ENCODE measurements at places on chromosomes 7 and 10.

DNA sequence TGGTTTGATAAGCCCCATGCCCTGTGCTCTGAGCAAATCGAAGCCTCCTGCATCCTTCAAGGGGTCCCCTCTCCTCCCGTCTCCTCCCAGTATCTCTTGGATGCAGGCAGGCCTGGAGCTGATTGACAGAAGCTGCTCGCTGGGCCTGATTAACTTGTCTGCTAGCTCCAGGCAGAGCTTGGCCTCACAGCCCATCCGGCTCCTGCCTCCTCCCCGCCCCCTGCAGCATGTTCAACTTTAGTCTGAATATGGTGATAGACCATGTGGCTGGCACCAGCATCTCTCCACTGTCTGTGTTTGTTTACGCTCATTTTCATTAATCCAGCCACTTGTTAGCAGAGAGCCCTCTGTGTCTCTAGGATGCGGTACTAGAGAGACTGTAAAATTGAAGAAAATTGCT, 432.2 kb downstream of the DPP6 start:
- DNase-seq: no peak

DNA sequence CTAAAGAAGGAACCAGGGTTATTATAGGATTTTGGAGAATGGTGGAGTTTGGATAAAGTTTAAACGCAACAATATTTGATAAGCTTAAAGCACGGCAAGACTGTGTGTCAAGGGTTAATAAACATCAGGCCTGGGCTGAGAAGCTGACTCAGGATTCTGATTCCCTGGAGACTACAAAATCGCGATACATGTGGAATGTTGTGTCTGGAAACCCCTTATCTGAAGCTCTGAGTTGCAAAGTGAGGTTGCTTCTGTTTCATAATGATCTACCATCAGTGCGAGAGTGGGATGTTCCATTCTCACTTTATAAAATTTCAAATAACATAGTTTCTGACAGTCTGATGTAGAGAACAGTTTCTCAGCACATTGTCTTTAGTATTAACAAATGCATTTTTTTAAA, 7.8 kb downstream of the C1GALT1 start:
- DNase-seq: peak; percentile 18

GRCh38 chr7:111561904-111562732, at the start of gene IMMP2L:
Gene IMMP2L (minus strand): TSS chr7:111562492.
- peak; percentile 45 for DNase-seq

DNA sequence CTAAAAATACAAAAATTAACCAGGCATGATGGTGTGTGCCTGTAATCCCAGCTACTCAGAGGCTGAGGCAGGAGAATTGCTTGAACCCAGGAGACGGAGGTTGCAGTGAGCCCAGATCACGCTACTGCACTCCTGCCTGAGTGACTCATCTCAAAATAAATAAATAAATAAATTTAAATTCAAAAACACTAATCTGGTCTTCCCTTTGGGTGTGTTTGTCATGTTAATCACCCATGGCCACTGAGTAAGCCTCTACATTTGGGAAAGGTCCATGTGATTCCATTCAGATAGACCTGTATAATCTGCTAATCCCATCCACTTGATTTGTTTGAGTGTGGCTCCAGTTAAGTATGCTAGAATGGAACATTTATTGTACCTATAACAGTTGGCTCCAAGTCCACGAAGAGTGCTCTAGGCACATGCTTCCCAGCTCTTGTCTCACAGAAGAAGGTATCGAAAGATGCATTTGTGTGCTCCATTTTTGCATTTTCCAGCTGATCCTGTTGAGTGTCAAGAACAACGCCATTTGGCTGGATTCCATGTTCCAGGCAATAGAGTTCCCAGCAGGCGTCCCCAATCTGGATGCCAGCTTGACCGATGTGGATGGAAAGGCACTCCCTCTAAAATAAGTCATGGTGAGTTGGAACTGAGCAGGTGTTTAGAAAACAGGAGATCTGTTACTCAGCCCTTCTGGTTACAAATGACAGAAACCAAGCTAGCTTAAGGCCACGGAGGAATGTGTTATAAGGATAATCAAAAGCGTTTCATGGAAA, 4.0 kb downstream of the TUBAL3 start:
- no peak for DNase-seq

DNA sequence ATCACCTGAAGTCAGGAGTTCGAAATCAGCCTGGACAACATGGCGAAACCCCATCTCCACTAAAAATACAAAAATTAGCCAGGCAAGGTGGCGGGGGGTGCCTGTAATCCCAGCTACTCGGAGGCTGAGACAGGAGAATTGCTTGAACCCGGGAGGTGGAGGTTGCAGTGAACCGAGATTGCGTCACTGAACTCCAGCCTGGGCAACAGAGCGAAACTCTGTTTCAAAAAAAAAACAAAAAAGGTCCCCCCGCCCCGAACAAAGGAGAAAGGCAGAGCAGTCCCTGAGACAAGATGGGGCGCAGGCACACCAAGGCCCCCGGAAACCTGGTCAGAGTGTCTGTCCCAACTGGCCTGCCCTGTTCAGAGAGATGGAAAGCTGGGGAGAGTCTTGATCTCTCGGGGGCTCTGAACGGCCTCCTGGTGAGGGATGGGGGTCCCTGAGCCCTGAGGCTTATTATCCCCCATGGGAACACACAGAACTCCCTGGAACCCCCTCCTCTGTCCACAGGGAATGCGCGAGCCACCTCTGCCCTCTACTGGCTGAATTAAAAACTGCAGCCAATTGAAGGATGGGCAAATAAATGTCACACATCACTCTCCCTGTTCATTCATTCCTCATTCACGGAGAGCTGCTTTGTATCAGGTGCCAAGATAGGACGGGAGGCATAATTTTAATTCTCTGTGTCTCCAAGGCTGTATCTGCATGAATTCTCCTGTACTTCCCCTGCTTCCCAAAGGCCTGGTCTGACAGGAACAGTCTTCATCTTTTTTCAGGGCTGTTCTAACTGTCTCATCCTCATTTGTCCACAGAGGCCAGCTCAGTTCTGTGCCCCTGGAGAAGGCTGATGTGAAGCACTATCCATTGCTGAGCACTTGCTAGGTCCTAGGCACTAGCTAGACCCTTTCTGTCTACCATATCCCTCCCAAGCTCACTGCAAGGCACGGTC, 28.9 kb downstream of the MAT1A start:
- peak; percentile 18 for DNase-seq

Measured in CMK (cell line).